ENCODE measurements at places on chromosomes 6 and 20.
A peak's percentile ranks its signal among the peaks of the same experiment; 100 is the strongest.

DNA sequence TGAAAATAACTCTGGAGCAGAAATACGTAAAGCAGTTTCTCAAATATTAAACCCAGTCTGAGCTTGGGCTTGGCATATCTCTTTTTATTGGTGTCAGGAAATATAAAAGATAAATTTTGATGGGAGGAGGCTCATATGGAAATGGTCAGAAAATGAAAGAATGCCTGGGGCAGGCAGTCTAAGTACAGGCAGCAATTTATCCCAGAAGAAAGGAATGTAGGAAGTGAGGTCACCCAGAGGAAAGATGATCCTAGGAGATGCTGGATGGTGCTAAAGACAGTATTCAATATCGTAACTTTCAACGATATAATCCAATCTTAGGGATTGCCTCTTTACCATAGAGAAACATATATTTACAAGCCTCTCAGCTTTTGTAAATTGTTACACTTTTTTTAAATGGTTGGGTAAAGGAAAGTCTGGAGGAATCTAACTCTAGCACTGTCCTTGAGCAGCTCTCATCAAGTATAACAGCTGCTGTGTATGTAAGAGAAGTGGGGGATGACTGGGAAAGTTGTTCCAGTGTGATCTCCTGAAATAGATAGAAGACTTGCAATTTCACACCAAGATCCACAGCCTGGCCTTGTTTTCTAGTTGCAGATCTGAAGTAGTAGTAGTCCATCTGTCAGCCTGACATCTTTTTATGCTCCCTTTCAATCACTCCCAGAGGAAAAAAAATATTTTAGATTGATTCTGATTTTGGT, 256.9 kb upstream of the SASH1 start:
- peak; percentile 11 for DNase-seq

- DNase-seq, result peak; percentile 3
Observed at GRCh38 chr6:16446273-16446672, 207.9 kb downstream of the GMPR start.

DNA sequence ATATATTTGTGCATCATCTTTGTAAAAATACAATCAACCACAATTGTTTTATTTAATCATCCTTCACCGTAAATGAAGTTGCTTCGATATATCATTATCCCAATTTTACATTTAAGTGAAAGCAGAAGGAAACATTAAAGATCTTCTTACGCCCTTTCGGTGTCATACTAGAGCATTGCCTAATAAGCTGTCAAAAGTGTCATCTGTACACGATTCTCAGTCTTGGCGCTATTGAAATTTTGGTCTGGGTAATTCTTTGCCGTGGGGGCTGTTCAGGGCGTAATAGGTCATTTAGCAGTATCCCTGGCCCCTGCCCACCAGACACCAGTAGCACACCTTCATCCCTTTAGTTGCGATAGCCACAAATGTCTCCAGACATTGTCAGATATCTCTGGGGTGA, 40.4 kb upstream of the TMEM170B start:
- DNase-seq, result no peak

- DNase-seq, result no peak
Observed at GRCh38 chr6:146634022-146634421, 35.2 kb downstream of the ADGB start.

GRCh38 chr20:50136822-50137599, 16.5 kb downstream of the PEDS1 start:
- peak; percentile 56 for DNase-seq

DNA sequence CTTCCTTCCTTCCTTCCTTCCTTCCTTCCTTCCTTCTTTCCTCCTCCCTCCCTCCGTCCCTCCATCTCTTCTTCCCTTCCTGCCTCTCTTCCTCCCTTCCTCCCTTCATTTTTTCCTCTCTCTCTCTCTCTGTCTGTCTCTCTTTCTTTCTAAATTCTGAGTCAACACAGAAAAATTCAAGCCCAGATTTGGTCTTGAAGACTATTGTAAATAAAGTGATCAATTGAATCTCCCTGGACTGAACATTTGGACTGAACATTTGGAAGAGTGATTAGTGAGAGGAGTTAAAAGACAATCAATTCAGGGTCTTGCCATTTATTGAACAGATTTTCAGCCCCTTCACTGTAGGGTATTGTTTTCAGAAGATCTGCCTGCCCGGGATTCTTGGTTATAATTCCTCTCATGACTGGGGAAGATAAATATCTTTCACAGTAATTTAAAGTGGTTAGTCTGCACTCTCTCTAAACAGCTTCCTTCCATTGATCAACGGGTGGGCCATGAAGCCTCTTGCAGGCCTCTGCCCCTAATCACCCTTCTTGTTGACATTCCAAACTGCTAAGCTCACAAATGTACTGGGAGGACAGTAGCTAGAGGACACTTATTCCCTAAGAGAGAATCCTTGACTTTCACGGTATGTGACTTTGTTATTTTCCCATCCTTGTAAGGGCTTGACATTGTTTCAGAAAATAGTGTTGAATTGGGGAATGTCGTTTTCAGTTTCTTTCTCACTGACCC, 101.7 kb upstream of the BMP2 start:
- peak; percentile 18 for DNase-seq

DNA sequence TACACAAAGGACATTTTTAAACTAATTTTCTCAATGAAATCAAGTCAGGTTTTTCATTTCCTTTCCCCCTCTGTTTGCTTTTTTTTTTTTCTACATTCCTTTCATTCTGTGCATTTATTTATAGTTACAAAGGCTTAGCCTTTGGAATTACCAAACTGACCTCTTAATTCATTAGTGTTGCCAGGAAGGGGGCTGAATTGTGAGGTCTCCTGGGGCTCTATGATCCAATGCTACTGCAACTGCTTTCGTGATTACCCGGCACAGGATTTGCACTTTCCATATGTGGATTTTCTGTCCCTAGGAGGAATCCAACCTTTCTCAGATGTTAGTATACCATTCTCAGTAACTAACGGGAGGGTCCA, 35.3 kb downstream of the NEDD9 start:
- DNase-seq, result peak; percentile 94

DNA sequence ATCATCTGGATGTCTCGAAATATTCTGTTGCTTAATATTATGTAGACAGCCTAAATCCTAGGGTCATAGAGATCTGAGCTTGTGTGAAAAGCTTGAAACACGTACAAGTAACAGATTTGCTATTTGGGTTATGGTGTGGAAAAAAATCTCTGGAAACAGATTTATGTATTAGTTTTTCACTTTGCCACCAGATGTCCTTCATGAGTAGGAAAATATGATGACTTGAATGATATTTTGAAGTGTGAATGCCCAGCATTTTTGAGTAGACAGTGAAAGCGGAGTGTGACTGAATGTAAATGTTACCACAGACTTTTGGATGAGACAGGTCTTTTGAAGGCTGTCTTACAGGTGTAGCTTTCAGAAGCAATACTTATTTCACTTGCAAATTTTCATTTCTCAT, 4.2 kb upstream of the BMP6 start:
- DNase-seq, result peak; percentile 54
